LNCaP clone FGC (cell line): ENCODE measurements at places on chromosomes 11 and 22.

- no peak for DNase-seq
Measured at GRCh38 chr11:80255021-80255420, 814.2 kb upstream of the TENM4 start.

- no peak for DNase-seq
Measured at GRCh38 chr11:36617543-36618362, 19.7 kb upstream of the RAG2 start.

DNA sequence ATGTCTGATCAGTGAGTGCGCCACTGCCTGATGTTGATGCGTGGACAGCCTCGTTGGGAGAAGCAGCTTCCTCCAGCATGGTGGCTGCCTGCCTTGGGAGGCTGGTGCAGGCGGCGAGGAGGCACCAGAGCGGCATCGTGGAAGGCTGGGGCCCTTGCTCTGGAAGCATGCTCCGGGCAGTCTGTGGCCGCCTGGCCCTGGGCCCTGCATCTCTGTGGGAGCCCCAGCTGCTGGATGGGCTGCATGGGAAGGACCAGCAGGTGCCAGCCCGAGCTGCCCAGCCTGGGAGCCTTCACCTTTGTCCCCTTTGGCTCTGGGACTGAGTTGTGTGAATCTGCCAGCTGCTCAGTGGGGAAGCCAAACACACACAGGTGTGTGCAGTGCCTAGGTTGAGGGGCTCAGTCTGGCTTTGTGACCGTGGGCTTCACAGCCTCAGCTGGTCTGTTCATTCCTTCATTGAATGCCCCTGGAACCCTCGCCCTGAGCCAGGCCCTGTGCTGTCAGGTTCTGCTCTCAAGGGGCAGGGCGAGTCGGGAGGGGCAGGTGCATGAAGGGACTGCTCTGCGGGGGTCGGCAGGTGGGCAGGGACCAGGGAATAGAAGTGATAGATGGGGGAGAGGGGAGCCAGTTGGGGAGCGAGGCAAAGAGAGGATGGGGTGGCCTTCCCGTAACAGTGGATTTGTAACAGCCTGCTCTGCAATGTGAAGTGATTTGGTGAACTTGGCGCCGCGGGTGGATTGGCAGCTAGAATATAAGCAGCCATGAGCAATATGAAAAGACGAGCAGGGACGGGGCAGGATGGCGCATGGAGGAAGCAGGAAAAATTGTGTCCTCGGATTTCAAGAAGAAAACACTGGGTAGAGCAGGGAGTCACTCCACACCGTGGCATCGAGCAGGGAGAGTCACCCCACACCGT lies 354.2 kb downstream of the TBC1D22A start:
- DNase-seq = no peak

GRCh38 chr11:125090816-125091215 lies 20.6 kb downstream of the TMEM218 start:
- DNase-seq = no peak
